Dermis blood vessel endothelial cell (primary cell): ENCODE measurements at places on chromosomes 5 and 9. TPM values are rescaled to one million over a fixed set of nuclear protein-coding genes. Genes with fewer than 3 reads are reported as not detected.

GRCh38 chr9:121201045-121201737 is 478 bp downstream of the RAB14 start:
- DNase-seq: peak; percentile 44

GRCh38 chr5:6700074-6700684 is 13.1 kb upstream of the TENT4A start:
- DNase-seq: no peak

DNA sequence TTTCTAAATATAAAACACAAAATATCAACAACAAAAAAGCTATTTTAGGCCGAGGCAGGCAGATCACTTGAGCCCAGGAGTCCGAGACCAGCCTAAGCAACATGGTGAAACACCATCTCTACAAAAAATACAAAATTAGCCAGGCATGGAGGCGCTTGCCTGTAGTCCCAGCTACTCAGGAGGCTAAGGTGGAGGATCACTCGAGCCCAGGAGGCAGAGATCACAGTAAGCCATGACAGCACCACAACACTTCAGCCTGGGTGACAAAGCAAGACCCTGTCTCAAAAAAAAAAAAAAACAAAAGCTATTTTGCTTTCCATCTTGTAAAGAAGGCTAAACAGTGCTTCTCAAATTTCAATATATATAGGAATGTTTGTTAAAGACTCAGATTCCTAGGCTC is 11.3 kb downstream of the C5orf15 start:
- no peak for DNase-seq

DNA sequence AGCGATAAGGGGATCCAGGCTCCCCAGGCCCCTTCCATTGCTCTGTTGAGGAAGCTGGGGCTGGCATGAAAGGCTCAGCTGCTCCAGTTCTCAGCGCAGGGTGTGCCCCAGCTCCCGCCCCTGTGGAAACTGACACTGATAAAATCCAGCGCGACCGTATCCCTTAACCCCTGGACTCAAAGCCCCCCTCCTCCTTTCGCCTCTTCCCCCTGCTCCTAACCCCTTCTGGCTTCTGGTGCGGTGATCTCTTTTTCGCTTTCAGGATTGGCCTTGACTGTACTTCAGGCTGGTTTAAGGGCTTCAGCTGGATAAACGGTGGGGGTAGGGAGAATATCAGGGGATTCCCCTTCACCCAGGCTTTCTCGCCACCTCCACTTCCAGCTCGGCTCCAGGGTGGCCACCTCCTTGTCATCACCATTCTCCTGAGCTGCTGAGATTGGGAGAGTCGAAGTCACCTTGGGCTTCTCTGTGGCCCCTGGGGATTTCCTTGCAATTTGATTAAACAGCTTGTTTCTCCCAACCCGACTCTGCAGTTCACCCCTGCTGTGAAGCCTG is 843 bp downstream of the BSPRY start:
- DNase-seq: no peak

DNA sequence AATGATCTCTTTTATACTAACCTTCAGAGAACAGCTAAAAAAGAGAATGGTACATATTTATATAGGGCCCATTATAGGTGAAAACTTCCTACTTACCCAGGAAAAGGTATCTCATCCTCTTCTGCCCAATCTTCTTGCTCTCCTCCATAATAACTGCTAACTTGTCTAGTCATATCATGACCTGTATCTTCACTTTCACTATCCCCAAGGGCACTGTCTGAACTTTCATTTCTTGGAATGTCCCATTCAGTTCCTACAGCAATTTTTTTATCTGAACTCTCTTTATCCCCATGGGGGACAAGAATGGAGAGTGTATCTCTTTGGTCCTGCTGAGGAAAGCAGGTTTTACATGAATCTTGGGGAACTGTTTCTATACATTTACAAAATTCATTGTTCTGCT is 36.4 kb upstream of the RAPGEF6 start:
- no peak for DNase-seq

The SLC4A9 gene
- not detected in 2 replicates for total RNA-seq

DNA sequence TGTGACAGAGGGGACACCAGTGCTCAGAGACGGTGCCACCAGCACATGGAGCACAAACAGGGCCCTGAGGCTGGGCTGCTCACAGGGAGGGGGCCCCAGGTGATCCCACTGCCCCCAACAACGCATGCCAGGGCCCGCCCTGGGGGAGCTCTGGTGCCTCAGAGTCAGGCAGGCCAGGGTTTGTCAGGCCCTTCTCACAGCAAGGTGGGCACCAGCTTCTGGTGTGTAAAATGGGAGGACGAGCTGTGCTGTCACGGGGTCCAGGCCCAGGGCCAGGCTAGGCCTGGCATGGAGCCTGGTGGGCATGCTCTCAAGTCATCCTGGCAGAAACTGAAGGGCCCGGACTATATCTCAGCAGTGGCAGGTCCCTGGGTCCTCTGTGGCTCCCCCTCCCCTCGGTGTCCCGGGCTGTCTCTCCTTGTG is 34.5 kb downstream of the PRRT1B start:
- no peak for DNase-seq

GRCh38 chr9:100602342-100602801 is 24.5 kb downstream of the CAVIN4 start:
- peak; percentile 78 for DNase-seq

- no peak for DNase-seq
Measured at GRCh38 chr5:9776525-9776924, 146.4 kb upstream of the TAS2R1 start.

DNA sequence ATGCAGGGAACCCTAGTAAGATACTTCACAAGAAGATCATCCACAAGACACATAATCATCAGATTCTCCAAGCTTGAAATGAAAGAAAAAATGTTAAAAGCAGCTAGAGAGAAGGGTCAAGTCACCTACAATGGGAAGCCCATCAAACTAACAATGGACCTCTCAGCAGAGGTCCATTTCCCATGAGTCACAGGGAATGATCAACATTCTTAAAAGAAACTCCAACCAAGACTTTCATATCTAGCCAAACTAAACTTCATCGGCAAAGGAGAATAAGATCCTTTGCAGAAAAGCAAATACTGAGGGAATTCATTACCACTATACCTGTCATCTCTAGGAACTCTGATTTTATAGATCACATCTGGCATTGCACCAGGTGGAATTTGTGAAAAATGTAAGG is 52.9 kb upstream of the SPATA31E1 start:
- no peak for DNase-seq

GRCh38 chr9:135919318-135919890 is 12.1 kb upstream of the CAMSAP1 start:
- no peak for DNase-seq

GRCh38 chr9:124190761-124191160 is 67.0 kb upstream of the NEK6 start:
- no peak for DNase-seq

DNA sequence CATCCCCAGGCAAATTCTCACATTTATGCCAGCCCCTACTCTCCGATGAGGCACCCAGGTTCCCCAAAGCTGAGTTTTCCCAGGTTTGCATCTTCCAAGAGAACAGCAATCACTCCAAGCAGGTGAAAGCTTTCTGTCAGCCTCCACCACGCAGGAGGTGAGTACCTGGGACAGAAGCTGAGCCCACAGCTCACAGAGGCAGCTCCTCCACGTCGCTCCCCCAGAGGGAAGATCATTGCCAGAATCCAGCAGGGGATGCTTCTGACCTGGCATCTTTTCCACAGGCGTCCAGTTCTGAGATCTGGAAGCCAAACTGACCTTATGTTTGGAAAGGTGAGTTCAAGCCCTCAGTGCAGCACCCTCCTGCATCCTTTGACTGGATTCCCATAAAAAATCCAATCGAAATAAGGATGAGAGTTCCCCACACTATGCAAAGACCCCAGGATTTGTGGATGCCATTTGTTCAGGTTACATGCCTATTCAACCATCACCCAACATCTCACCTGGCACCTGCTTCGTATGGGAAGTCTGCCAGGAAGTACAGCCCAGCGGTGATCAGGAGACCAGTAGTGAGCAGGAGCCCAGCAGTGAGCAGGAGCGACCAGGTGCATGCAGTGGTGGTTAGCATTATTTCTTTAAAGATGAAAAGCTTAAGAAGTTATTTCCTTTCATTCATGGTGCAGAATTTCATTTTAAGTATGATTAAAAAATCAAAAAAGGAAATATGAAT is 47.4 kb upstream of the OLFM1 start:
- DNase-seq: no peak

The OLFML2A gene
- 2.2 and 2.9 TPM in 2 replicates for total RNA-seq

- peak; percentile 18 for DNase-seq
Measured at GRCh38 chr9:77980622-77981021, 51.0 kb downstream of the GNAQ start.

The SPOCK1 gene
- 1.0 and 7.0 TPM in 2 replicates for total RNA-seq

The HSDL2 gene
- 23.5 and 31.8 TPM in 2 replicates for total RNA-seq

- no peak for DNase-seq
Measured at GRCh38 chr9:134411440-134412297, 85.4 kb downstream of the RXRA start.

GRCh38 chr9:15480028-15480427 is 30.7 kb downstream of the PSIP1 start:
- no peak for DNase-seq

GRCh38 chr9:99079542-99079941 is 25.4 kb upstream of the TGFBR1 start:
- no peak for DNase-seq

- no peak for DNase-seq
Measured at GRCh38 chr5:130424341-130424740, 520.1 kb downstream of the CHSY3 start.

DNA sequence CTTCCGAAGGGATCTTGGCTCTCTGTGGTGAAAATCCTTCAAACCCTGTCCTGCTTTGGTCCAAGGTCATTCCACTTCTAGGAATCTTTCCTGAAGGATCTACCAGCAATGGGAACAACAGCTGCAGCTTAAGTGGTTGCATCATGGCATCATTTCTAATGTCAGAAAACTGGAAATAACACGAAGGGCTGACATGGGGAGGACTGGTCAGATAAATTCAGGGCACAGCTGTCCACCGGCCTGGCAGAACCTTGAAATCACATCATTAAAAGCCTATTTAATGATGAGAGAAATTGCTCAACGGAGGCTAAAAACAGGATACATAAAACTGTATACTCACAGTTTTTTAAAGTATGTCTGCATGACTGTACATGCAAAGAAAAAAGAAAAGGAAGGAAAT is 28.3 kb downstream of the OLFML2A start:
- DNase-seq: no peak

- no peak for DNase-seq
Measured at GRCh38 chr9:117265253-117265652, 149.6 kb downstream of the ASTN2 start.

- no peak for DNase-seq
Measured at GRCh38 chr9:34996905-34997279, 7.3 kb downstream of the DNAJB5 start.
